ENCODE measurements at places on chromosomes 6 and 20.
A peak's percentile ranks its signal among the peaks of the same experiment; 100 is the strongest.

DNA sequence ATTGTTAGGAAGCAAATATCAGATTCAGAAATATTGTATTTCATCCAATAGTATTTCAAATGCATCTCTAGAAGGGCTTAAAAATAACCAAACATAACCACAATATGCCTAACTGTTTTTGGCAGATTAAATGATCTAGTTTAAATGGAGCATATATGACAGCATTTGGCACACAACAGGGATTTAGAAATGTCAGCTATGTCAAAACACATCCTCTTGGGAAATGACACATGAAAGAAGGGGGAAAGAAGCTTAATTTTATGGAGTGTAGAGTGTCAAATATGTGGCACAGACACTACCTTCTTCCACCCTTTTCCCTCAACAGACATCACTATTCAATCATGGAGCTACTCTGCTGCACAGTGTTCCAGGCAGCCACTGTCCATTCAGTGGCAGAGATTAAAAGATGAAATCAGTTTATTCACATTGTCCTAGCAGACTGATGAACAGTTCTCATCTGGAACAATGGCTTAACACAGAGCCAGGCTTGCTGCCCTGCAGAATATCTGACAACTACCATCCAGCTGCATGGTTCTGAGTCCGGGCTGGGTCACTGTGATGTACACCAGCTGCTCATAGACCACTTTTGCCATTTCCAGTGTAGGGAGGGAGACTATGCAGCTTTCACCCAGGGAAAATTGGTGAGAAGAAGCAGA, 349.8 kb downstream of the DHX35 start:
- no peak for DNase-seq

GRCh38 chr6:39979461-39980328, 45.4 kb upstream of the MOCS1 start:
- no peak for DNase-seq

DNA sequence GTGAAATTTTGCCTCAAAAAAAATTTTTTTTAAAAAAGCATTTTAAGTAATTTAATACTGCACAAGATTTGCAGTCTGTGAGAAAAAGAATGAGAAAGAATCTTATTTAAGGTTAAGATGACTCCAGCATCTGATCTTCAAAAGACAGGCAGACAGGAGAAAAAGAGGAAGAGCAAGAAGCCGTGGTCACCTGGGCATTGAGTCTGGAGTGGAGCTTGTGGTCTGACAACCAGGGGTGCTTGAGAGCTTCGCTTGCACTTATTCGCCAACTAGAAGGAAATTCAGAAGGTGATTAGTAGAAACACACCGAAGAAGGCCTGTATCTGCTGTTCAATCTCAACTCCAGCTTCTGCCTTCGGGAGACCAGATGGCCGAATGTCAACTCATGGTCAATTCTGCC, 75.9 kb downstream of the MYLK4 start:
- DNase-seq: no peak

DNA sequence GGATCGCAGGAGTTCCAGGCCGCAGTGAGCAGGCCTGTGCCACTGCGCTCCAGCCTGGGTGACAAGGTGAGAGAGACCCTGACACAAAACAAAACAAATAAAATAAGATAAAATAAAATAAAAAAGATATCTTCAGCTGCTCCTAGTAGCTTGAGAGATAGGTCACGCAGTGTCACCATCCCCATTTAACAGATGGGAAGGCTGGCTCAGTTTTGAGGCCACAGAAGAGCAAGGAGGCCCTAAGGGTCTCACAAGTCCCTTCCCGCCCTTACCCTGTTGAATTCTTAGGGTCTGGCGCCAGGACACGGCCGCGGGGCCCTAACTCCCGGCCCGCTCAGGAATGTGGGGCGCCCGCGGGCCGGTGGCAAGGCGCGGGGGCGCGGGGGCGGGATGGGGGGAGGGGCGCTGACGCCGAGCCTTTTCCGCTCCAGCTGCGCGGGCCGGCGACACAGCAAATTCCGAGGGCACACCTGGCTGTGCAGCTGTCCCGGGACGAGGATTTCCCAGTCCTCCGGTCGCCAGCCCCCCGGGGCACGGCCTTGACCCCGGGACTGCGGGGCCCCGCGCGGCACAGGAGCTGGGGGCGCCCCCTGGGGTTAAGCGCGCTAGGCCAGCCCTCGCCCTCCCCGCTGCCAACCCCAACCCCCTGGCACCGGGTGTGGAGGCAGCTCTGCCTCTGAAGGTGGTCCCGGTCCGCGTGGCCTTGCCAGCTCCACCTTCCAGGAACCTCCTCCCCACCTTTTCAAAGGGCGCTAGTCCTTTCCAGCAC, 10.3 kb upstream of the R3HDML start:
- DNase-seq: peak; percentile 17

DNA sequence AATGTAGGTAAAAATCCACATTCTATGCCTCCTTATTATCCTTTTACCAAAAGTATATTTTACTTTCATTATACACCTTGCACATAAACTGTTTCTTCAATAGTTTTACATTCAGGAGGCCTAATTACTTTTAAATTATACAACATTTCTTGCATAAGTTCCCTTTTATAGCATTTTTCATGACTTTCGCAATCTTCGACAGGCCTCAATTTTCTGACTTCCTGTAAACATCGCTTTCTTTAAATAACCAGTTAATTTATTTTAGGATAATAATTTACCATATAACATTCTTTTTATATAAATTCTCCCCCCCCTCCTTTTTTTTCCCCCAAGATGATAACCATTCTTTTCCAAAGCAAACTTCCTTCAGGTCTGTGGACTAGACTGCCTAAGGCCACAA, 9.2 kb downstream of the SLC35A1 start:
- DNase-seq: no peak

DNA sequence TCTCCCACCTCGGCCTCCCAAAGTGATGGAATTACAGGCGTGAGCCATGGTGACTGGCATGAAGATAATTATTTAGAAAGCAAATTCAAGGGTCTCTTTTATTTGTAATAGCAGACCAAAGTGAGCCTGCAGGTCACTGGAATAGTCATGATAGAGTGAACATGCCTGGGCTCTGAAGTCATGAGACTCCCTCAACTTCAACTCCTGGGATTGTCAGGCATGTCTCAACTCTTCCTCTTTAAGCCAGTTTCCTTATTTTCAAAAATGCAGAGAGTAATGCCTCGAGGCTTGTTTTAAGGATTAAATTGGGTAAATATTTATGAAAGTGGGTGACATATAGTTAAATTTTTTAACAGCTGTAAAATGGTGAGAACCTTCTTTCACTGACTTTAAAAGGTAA, 22.7 kb upstream of the HECA start:
- no peak for DNase-seq

GRCh38 chr6:165092881-165093595, 216.4 kb downstream of the C6orf118 start:
- no peak for DNase-seq

DNA sequence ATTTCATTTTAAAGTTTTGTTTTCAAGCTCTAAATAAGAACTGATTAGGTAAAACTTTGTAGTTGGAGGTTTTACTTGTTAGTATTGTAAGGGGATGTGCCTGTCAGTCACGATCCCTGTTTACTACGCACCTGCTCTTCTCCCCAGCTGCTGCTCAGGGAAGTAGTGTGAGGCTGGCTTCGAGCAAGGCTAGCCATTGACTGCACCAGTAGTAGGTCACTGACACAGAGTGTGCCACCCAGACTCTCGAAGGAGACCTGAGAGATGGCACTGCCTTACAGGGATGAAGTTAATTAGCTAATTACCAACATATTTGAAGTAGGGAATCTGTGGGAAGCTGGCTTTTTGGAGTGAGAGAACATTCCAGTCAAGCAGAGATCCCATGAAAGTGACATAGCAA, 89.2 kb downstream of the DNAH8 start:
- no peak for DNase-seq

- no peak for DNase-seq
Measured at GRCh38 chr6:161273274-161273751, 548 bp downstream of the AGPAT4 start.

- DNase-seq: no peak
Measured at GRCh38 chr20:13936781-13937576, 53.4 kb downstream of the SEL1L2 start.

- DNase-seq: no peak
Measured at GRCh38 chr6:119676961-119677360, 327.4 kb upstream of the MAN1A1 start.

GRCh38 chr6:37239526-37239925, 18.0 kb upstream of the TBC1D22B start:
- DNase-seq: no peak

DNA sequence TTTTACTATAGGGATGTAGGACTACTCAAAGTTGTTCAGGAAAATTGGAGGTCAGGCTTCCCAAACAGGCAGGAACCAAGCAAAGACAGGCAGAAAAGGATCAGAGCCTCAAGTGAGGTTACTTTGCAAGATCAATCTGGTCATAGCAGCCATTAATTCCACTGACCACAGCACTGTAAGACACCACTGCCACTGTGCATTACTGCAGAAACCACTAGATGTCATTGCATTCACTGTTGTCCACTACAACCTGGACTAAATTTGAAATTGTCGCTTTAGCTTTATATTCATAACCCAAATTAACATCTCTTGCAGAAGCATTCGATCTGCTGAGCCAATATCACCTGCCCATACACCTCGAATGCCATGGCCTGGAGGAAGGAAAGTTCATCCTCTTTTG, 126.9 kb upstream of the UFL1 start:
- DNase-seq: no peak

DNA sequence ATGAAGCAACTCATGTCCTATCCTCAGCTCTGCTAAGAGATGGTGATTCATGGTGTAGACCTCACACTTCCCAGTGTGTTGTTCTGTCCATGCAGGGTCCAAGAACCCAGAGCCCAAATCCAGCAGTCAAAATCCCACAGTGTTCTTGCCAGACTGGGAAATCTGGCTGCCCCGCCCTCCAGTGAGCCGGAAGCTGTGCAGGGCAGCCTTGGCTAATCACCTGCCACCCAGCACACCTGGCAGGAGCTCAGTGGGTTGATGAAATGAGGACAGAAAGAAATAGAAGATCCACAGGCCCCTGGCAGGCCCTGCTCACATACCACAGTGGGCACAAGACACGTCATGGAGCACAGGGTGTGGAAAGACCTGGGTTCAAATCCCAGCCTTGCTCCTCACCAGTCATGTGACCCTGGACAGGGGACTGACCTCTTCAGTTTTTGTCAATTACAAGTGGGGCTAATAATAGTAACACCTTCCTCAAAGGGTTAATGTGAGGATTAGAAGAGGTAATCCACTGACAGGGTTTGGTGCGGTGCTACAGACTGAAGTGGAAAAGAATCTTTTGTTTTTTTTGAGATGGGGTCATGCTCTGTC, 13.6 kb upstream of the GUCA1A start:
- no peak for DNase-seq

DNA sequence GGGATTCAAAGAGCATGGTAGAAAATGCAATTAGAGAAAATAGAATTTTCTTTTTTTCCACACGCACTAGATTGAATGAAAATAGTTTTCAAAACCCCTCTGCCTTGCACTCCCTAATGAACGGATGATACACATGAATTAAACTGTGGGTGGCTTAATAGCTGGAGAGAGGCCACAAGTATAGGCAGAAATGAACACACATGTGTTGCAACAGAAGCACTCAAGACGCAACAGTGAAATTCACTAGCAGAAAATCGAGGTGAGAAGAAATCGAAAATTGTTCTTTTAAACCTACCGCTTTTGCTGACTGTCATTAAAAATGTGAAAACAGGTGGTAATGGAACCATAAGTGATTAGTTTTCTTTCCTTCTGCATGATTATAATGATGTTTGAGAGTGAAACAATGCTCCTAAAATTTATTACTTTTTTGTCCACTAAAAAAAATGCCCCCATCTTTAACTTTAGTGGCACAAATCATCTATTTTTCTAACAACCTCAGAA, 80.1 kb upstream of the SHLD1 start:
- DNase-seq: no peak

- no peak for DNase-seq
Measured at GRCh38 chr6:127725821-127726220, 148.8 kb downstream of the C6orf58 start.

DNA sequence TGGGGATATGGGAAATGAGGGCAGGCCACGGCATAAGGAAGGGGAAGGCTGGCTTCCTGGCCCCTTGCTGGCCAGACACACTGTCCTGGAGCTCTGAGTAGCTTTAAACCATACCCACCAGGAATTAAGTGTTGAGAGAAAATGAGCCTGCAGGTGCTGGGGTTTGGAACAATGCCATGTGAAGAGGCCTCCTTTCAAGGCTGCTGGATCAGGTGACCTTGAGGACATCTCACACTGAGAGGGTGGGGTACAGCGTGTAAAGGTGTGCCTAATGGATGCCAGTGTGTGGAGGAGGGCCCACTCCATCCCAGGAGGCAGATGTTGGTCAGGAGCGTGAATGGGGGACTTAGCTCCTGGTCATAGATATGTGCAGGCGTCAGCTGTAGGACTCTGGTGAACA, 74.8 kb upstream of the MLN start:
- no peak for DNase-seq

GRCh38 chr6:82711105-82711827, 347.6 kb downstream of the TPBG start:
- DNase-seq: no peak

GRCh38 chr6:107443608-107444267, 15.6 kb downstream of the PDSS2 start:
- no peak for DNase-seq

DNA sequence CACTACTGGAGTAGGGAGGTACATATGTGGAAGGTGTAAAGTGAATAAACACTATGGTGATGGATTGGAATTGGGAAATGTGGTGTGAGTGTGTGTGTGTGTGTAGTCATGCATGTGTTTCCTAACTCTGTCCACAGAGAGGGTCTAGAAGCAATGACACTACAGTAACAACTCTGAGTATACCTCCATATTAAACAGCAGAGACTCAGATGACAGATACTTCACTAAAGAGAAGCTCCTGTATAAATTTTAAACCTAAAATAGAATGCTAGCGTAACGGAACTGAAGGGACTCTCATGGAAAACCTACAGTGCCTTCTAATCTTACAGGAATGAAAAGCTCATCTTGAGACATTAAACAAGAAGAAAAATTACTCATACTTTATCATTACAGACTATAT, 150.5 kb downstream of the SLC16A10 start:
- DNase-seq: no peak

GRCh38 chr6:166422201-166422940, 39.6 kb upstream of the MPC1 start:
- no peak for DNase-seq

DNA sequence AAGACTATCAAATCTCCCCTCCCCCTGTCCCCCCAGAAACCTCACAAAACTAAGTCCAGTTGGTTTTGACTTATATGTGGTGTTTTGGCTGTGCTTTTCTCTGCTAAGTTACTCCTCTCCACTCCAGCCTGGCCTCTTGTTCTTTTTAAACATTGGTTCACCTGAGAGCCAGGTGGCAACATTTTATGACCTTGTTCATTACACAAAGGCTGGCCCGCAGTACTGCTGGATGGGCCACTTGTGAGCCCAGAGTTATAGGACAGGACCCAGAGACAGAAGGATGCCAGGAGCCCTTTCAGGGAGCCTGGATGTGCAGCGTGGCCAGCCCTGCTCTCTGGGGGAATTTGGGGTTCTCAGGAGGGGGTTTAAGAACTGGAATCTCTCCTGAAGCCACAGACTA, 90.0 kb downstream of the RAMACL start:
- no peak for DNase-seq
